ENCODE measurements at places on chromosomes 11 and 22.
A peak's percentile ranks its signal among the peaks of the same experiment; 100 is the strongest.

GRCh38 chr11:102384419-102385079 lies 37.5 kb downstream of the BIRC2 start:
- no peak for DNase-seq

DNA sequence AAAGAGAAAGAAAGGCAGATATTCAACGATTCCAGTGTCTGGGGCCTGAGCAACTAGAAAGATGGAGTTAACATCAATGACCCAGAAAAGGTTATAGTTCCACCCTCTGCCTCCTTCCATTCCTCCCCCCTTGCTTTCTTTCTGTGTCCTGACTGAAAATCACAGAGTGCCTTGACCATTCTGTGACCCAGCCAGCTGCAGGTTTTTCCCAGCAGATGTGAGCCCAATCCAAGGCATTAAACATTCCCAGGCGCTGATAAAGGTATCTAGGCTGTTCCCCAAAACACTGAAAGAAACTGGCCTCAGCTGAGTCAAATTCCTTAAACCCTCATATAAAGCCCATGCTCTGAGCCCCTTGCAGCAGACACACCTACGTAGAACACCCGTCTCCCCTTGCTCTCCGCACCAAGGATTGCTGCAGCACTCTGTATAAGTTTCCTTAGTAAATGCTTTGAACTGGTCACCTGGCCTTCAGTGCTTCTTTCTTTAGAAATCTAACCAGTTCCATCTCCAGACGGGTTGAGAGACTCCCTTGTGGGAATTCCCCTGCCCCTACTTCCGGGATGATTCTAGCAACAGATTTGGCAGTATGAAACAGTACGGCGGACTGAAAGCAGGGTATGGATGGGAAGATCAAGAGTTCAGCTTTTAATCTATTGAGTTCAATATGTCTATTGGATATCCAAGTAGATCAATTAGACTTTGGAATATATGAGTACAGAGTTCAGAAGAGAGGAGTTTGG lies 48.8 kb upstream of the ZC3H12C start:
- no peak for DNase-seq

GRCh38 chr11:126990716-126991480 lies 9.7 kb downstream of the KIRREL3 start:
- DNase-seq: no peak

- DNase-seq: no peak
Measured at GRCh38 chr11:118375978-118376377, 16.6 kb downstream of the UBE4A start.

DNA sequence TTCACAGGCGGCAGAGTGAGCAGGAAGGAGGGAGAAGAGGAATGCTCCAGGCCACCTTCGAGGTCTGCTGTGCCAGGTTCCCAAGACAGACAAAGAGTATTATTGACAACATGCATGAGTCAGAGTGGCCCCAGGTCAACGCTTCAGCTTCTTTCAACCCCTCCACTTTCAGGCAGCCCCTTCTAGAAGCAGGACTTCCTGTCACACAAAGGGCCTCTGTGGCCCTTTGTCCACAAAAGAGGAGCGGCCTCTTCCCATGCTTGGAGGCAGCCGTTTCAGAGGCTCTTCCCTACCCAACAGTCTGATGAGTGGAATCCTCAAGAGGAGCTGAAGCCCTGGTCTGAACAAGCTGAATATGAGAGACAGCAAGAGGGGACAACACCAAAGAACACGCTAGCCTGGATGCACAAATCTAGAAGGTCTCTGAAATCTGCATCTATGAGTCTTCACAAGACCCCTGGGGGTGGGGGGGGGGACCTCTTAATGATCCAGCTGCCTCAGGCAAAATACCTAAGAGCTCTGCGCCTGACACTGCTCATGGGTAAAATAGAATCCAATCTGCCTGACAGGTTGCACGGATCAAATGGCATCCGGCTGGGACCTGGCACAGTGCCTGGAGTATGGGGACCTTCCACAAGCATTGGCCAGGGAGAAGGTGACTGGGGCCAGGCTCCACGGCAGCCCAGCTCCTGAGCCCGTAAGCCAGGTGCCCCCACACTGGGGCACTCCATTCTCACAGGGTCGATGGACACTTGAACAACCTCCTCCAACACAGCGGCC lies 67.5 kb downstream of the PACSIN2 start:
- no peak for DNase-seq

DNA sequence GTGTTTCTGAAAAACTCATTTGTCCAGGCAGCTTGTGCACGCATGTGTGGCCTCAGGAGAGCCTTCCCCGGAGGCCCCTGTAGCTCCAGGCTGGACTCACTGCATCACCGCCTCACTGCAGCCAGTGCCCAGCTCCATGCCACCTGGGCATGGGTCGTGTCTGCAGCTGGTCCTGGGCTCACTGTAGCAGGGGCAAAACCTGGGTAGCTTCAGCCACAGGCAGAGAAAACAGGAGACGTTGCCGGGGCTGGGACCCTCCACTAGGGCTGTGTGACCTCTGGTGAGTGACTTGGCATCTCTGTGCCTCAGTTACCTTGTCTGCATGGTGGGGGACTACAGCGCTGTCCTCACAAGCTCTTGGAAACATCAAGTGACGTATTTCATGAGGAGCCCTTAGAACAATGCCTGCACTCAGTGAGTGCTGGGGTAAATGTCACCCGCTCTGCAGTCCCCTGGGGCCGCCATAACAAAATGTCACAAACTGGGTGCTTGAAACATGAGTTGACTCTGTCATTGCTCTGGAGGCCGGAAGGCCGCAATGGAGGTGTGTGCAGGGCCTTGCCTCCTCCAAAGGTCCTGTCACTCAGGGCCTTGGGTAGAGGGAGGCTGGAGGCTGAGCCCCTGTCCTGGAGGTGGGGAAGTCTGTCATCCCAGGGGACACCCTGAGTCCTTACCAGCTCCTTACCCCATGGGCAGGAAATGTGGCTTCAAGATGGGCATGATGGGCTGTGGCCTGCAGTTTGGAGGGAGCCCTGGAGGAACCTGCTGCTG lies 488.7 kb downstream of the TBC1D22A start:
- DNase-seq: no peak

DNA sequence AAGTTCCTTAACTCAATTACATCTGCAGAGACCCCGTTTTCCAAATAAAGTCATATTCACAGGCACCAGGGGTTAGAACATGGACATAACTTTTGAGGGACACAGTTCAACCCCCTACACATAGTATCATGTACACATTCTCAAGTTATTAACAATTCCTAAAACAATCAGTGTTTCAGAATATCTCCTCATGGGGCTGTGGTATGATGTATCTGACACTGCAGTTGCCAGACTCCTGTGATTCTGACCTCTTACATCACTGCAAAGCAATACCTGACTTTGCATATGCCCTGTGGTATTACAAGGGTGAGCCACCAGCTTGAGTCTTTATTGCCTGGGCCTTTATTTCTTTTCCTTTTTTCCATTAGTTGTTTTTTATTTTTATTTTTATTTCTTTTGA lies 141.7 kb downstream of the COMMD9 start:
- no peak for DNase-seq

DNA sequence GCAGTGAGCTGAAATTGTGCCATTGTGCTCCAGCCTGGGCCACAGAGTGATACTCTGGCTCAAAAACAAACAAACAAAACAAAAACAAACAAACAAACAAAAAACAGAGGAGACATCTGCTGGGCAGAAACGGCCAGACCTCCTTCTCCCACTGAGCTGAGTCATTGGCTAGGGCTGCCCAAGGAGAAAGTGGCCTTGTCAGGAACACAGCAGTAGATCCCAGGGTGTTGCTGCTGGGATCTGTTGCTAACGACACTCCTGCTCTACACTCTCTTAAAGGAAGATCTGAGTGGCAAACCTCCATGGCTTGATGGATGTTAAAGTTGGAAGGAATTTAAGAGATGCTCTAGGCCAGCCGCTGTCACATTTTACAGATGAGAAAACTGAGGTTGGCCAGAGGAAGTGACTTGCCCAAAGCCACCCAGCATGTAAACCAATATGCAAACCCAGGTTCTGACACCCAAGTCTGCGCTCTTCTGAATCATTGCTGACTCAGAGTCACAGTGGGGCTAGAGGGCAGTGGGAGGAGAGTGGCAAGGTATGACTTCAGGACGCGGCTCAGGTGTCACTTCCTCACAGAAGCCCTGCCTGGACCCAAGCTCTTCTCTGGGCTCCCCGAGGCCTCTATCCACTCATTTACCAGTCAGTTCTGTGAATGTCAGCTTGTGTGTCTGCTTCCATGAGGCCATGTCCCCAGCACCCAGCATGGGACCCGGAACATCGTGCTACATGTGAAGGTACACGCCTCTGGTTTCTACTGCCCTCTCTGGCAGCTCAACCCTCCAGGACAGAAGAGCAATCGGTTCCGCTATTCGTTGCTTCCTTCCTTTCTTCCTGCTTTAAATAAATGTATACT lies 11.3 kb upstream of the GDPD5 start:
- peak; percentile 24 for DNase-seq

GRCh38 chr11:57639321-57640067 lies 10.2 kb downstream of the YPEL4 start:
- DNase-seq: no peak

DNA sequence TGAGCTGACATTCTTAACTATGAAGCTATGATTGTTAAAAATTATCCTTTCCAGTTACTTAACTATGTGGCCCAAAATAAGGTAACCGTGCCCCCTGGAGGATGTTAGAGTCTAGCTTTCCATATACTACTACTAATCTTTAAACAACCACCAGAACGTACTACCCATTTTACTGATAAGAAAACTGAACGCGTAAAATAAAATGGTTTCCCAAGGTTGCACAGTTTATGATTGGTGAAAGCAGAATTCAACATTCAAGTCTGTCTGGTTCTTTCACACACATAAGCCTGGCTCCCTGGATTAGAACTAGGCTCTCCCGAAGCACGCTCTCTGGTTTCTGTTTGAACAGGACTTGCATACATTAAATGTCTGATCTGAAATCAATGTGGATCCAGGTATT lies 437.8 kb upstream of the CCDC90B start:
- no peak for DNase-seq

DNA sequence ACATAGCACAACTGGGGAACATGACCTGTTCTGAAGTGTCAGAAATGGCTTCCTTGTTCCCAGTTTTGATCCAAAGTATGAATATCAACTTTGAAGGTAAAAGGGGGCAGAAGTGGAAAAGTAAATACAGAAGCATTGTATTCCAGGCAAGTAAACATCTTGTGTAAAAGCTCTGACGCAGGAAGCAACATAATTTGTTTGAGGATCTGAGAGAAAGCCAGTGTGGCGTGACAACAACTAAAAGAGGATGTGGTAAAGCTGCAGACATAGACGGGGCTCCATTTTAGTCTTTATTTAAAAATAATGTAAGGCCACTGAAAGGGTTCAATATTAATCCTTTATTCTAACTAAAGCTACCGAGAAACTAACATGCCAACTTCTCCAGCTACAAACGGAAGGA lies 310.2 kb downstream of the DLG2 start:
- no peak for DNase-seq

GRCh38 chr11:104127828-104128227 lies 36.1 kb downstream of the PDGFD start:
- no peak for DNase-seq

DNA sequence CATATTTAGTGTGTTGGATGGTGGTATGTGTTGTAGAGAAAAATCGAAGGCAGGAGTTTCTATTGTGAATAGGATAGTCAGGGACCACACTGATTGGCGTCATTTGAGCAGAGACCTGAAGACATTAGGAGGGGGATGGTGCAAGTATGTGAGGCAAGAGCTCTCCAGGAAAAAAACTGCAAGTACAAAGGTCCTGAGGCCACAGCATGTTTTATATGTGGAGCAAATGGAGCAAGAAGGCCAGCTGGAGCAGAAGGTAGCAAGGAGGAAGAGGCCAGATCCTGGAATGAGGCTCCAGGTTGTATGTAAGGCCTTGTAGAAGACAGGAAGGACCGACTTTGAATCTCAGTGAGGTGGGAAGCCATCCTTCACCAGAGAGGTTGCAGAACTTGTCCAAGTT lies 14.2 kb upstream of the MICALL1 start:
- DNase-seq: no peak

DNA sequence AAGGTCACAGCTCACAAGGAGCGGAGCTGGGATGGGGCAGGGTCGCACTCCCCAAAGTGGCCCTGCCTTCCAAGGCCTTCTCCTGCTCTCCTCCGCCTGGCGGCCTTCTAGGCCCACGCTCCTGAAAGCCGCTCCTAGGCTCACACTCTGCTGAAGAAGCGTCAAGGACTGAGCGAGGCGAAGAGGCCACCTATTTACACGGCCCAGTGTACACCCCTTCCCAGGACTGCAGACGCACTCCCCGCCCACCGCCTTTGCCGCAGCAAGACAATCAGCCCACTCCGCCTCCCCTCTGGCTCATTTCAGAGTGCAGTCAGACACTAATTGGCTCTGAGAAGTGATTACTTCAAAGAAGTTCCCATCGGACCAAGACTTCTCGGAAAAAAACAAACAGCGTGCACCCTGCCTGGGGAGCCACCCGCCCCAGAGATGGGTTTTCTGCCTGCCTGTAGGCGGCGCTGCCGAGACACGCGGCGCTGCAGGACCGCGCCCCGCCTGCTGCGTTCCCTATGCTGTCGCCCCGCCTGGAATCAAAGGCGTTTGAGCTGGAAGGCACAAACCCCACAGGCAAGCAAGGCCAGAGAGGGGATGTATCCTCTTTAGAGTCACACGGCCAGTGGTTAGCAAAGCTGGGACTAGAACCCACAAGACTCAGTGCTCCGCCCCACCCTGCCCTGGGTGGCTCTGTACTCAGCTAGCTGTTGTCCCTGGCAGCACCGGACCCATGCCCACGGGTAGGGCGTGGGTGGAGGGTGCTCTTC lies 414.8 kb downstream of the BUD13 start:
- DNase-seq: no peak

DNA sequence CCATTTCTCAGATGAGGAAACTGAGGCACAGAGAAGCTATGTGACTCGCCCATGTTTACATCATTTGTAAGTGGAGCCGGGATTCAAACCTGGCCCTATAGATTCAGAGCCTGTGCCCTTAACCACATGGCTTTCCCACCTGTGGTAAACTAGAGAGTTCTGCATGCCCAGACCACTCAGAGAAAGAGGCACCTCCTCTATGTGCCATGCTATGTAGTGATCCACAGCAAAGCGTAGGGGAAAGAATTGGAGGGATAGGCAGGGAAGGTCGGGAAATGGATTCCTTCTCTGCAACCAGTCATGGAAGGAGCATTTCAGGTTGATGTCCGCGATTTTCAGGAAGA lies 15.4 kb upstream of the POU2AF2 start:
- DNase-seq: no peak
